Stimulated activated CD4-positive, alpha-beta T cell treated with anti-CD3 and anti-CD28 coated beads, Interleukin-1b, Interleukin-23, amount 100 ng/mL, for 1 hour (primary cell): ENCODE measurements at places on chromosomes 16 and 17.

DNA sequence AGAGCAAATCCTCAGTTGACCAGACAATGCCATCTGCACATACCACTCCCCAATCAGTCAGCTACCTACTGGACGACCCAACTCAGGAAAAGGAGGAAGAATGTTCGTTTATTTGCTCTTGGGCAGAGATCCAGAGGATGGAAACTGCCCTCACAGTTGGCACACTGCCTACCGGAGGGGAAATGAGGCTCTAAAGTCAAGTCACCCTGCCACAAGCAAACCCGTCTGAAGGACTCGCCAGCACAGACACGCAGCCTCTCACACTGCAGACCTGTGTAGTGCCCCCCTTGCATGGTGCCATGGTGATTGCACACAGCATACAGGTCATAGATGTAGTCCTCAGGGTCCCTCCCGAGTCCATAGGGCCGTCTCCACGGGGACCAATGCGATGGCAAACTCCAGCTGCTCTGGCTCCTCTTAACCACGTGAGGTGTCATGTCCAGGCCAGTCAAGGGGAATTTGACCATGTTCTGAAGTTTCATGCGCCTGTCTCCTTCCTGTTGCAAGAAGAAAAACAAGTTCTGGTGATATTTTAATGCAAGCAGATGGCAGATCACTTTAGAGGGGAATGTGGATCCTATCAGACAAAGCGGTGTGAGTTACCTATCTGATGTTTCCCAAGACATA, 69.5 kb downstream of the USP31 start:
- no peak for DNase-seq

GRCh38 chr17:859061-859823, 77.1 kb downstream of the MRM3 start:
- no peak for DNase-seq

DNA sequence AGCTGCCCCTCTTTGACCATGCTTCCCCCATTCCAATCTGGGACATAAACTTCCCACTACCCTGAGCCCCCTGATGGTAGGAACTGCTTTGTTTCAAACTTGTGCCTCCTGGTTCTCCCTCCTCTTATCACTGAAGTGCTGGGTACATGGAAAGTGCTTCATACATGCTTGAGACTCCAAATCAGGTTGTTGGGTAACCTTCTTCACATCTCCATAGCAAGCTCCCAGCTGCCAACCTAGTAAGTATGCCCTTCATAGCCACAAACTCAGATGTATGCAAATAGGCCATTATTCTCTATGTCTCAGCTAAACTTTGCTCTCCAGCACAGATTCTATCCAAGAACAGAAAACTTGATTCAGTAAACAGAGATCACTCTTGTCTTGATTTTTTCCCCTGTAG, 310.6 kb upstream of the IRX3 start:
- no peak for DNase-seq

GRCh38 chr17:28968231-28968913, 17.1 kb upstream of the PHF12 start:
- no peak for DNase-seq

DNA sequence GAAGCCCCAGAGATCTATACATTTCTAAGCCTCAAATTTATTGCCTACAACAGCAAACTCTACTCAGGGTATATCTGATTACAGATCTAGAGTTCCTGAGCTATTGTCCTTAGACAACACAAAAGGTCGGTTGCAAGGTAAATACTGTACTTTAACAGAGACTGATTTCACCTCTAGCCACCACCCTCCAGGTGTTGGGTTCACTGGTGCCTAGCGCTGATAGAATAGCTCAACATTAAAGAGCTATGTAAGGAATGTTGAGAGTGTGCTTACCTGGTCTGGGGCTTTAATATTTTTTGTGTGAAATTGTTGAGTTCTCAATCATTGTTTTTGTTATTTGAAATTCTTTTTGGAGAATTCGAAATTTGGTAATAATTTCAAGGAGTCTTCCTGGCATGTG, 277.0 kb upstream of the PSMD7 start:
- no peak for DNase-seq

- no peak for DNase-seq
Observed at GRCh38 chr17:68403122-68403521, 54.2 kb downstream of the WIPI1 start.

DNA sequence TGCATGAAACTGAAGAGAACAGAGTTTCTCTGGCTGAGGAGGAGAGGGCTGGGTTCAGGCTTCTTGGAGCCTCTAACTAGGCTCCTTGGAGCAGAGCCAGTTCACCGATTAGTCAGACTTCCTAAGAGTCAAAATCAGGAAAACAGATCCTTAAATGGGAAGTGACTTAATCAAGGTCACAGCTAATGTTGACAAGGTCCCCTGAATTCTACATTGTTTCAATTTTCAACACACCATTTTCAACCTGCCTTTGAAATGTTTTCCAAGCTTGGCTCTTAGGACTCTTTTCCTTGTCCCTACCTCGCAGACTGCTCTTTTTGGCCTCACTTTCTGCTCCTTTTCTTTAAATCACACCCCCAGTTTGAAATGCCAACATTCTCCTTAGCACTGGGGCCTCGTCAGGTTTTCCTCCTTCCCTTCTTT, 16.3 kb downstream of the MYL4 start:
- DNase-seq: no peak

- no peak for DNase-seq
Observed at GRCh38 chr17:29124925-29125273, 55.3 kb downstream of the MYO18A start.

GRCh38 chr17:77877646-77878355, 80.7 kb upstream of the TNRC6C start:
- DNase-seq: no peak

- DNase-seq: peak; percentile 96
Observed at GRCh38 chr17:83051396-83052240, 27.8 kb upstream of the METRNL start.

GRCh38 chr16:49457196-49457595, 83.6 kb downstream of the C16orf78 start:
- no peak for DNase-seq

DNA sequence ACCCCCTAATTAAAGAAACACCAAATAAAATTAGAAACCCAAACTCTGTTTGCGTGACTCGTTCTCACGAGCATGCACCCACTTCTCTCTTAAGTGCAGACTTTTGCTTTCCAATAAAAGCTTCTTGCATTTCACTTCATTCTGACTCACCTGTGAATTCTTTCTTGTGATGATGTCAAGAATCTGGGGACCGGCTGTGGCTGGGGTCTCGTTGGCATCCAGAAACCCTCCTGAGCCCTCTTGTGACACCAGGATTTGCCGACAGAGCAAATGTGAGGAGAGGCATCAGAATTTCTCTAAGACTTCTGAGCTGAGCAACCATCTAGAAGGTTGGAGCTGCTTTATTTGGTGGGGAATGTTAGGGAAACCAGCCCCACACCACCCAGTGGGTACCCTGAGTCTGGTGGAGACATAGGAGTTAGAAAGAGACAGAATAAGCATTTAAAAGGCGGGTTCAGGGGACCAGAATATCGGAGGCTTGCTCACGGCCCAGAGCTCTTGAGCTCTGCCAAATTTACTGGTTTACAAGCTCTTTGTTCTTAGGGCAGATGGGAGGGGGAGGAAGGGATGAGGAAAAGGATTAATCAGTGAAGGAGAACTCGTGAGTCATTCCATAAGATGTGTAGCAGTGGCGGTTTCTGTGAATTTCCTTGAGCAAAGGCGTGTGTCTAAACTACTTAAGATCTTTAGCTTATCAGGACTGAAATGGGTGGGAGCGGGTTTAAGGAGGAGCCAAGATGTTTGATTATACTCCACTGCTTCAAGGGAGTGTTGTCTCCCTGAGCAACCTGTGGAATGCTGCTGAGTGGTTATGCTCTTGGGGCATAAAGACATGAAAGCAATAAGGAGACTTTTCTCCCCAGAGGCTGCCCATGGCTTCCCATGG, 24.2 kb upstream of the TMC5 start:
- no peak for DNase-seq

DNA sequence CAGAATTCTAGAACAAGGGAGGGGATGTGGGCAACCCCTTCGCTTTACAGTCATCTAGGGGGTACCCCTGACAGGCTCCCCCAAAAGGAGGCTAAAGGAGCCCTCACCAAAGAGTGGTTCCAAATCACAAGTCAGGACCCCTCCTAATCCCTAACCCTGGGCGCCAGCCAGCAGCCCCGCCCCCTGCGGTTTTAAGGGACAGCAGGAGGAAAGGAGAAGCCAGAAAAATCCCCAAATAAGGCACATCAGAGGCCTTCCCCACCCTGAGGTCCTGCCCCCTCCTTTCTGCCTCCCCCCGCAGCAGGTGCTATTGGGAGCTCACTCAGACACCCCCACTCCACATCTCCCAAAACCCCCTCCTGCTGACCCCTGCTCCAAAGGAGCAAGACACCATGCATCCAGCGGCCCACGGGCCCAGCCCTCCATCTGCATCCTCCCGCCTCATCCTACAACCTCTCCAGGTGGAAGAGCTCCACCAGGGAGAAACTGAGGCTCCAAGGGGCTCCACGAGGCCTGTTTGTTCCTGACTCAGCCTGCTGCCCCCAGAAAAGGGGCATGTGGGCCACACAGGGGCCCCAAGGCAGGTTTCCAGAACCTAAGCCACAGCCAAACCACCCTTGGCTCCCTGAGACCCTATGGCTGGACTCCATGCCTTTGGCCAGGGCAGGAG, 93.5 kb downstream of the GOSR1 start:
- no peak for DNase-seq

- DNase-seq: peak; percentile 54
Observed at GRCh38 chr17:78970834-78971755, 8.6 kb downstream of the LGALS3BP start.

DNA sequence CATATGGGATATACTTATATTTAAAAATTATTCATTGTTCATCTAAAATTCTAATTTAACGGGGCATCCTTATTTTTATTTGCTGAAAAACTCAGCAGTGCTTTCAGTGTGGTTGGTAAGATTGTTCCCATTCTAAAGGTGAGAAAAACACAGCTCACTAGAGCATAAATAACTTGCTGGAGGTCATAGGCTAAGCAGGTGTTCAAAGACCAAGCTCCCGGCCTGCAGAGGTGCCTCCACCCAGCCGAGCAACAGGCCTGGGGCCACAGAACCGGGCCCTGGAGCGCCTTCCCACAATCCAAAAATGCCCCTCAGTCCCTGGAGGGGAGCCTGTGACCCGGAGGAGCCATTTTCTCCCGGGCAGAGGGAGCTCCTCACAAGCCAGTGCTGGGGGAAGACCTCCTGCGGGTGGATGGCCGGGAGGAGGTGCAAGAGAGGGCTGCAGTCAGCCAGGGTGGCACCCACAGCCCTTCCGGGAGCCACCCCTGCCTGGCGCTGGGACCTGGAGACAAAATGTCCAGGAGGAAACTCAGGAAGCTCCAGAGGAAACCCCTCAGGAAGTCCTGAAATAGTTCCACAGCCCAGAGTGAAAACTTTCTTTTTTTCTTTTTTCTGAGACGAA, 14.7 kb downstream of the ABR start:
- DNase-seq: no peak

- no peak for DNase-seq
Observed at GRCh38 chr17:35732806-35733136, 1.3 kb downstream of the RASL10B start.

DNA sequence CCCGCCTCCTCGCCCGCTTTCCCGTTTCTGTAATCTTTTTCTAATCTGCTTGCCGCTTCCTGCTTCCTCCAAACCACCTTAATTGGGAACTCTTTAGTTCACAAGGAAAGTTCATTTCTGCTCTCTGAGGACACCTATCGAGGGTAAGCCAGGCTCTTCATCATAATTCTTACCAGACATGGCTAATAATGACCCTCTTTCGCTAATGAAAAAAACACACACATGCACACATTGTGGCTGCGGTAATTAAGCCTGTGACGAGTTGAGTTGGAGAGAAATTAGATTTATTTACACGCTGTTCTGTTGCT, 100.6 kb downstream of the ZNF423 start:
- no peak for DNase-seq

- DNase-seq: no peak
Observed at GRCh38 chr17:33811004-33811760, 443.9 kb upstream of the CCL2 start.

- no peak for DNase-seq
Observed at GRCh38 chr16:78240459-78241222, 141.2 kb downstream of the WWOX start.

DNA sequence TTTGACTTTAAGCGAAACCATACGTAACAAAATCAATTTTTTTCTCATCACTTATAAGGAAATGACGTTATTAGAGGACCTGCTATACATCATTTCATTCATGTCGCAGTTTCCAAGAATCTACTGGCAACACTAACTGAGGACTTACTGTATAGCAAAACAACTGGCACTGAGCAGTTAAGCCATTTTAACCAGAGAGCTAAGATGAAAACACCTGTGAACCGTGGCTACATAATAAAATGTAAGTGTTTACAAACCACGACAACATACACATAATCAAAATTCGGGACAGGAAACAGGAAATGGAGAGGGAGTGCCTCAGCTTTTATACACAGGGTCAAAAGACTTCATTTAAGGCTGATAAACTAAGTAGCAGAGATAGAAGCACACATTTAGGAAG, 29.5 kb downstream of the METTL16 start:
- DNase-seq: no peak

DNA sequence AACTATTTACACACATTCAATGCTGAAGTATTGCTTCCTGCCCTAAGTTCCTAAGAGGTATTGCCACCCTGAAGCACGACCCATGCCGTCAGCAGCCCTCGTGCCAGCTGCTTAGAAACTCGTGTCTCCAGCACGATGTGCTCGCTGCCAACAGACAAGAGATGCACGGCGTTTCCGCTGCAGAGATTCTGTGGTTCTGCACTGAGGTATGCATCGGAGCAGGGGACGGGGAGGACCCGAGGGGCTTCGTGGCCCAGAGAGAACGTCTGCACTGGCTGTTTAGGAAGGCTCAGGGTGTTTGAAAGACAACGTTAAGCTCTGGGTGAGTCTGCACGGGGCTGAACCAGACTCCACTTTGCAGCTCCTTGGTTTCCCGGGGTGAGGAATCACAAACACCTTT, 82.7 kb upstream of the CREBBP start:
- DNase-seq: no peak

DNA sequence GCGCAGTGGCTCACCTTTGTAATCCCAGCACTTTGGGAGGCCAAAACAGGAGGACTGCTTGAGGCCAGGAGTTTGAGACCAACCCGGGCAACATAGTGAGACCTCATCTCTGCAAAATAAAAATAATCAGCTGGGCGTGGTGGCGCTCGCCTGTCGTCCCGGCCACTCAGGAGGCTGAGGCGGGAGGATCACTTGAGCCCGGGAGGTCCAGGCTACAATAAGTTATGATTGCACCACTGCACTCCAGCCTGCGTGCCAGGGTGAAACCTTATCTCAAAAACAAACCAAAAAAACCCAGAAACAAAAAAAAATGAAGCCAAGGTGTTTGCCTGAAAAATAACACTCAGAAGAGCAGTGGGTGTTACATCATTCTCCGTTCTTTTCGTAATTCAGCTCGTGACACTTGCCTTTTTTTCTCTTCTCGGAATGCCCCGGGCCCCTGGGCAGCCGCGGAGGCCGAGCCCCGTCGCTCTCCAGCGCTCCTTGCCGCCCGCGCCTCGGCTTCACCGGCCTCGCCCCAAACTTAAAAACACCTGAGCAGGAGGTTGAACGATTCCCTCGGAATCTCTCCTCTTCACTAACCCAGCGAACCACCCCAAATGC, 17.0 kb downstream of the PRCD start:
- no peak for DNase-seq

- DNase-seq: no peak
Observed at GRCh38 chr17:19359151-19359550, 3.4 kb downstream of the B9D1 start.

- no peak for DNase-seq
Observed at GRCh38 chr17:7883781-7884386, 4.7 kb upstream of the CHD3 start.

GRCh38 chr17:45018514-45018847, 33.0 kb downstream of the DCAKD start:
- DNase-seq: no peak

GRCh38 chr17:42514279-42514678, 21.8 kb upstream of the NAGLU start:
- no peak for DNase-seq

- DNase-seq: no peak
Observed at GRCh38 chr17:10107316-10108165, 90.9 kb downstream of the GAS7 start.
